ENCODE measurements at places on chromosomes 7 and 10.

DNA sequence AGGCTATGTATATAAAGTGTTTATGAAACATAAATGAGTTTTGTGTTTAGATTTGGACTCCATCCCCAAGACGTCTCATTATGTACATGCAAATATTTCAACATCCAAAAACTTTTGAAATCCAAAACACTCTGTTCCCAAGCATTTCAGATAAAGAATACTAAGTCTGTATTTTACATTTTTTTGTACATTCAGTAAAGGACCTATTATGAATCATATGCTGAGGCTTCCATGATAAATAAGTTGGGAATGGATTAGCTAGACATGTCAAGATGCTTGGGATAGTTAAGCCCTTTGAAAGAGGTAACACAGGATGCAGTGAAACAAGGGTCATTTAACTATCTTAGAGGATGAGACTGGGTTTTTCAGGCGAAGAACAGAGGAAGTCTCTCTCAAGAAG lies 262.9 kb downstream of the SNX13 start:
- no peak for DNase-seq

GRCh38 chr7:46107610-46108217 lies 186.6 kb upstream of the IGFBP3 start:
- no peak for DNase-seq

- DNase-seq: no peak
Observed at GRCh38 chr7:84536271-84536870, 341.8 kb upstream of the SEMA3A start.

- no peak for DNase-seq
Observed at GRCh38 chr7:33778195-33778594, 127.1 kb upstream of the BMPER start.

DNA sequence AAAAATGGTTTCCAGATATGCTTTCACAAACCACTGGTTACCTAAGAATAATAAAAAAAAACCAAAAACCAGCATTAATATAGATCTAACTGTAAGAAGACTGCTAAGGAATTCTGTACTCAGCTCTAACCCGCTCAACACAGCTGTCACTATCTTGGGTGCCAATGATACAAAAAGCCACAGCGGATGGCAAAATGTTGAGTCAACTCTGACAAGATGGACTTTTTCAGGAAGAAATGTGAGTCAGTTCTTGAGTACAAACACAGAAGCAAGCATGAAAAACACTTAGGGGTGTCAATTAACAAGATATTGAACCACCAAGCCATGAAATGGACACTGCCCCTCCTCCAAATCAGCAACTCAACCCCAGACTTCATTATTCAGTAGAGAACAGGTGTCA lies 55.0 kb downstream of the CTTNBP2 start:
- DNase-seq: no peak

GRCh38 chr7:88185650-88186049 lies 34.2 kb downstream of the SRI start:
- DNase-seq: no peak

DNA sequence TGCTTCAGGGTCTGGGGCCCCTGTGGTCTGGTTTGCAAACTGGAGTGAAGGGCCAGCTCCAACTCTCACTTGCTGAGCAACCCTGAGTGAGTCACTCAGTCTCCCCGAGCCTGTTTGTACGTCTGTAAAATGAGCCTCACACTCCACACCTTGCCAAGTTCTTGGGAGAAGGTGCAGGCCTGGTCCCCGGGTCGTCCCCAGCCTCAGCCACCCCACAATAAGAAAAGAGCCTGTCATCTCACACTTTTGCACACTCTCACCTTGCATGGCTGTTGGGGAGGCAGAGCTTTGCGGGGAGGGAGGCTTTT lies 5.2 kb downstream of the GRIFIN start:
- DNase-seq: no peak
